ENCODE measurements at places on chromosomes 11 and 22.

- no peak for DNase-seq
Observed at GRCh38 chr11:108199446-108200321, 22.8 kb downstream of the NPAT start.

GRCh38 chr11:85029964-85030363 is 597.2 kb downstream of the DLG2 start:
- DNase-seq: no peak

DNA sequence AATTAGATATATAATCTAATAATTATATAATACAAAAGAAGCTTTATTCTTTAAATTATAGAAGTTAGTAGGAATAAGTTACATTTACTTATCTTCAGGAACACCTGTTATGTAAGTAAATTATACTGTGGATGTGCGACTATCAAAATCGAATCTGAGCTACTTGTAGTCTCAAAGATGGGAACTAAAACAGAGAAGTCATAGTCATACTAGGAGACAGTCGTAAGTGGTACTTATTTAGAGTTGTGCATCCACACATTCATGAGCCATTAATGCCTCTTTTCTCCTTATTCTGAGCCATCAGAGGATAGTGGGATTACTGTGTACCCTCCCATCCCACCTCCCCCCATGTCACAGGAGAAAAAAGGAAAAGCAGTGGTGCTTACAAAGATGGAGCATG is 114.4 kb downstream of the CADM1 start:
- no peak for DNase-seq

GRCh38 chr11:35412285-35412684 is 7.1 kb downstream of the SLC1A2 start:
- DNase-seq: no peak

GRCh38 chr11:44957776-44958564 is 7.3 kb upstream of the TP53I11 start:
- DNase-seq: no peak

GRCh38 chr22:46867106-46867505 is 104.7 kb downstream of the TBC1D22A start:
- no peak for DNase-seq

DNA sequence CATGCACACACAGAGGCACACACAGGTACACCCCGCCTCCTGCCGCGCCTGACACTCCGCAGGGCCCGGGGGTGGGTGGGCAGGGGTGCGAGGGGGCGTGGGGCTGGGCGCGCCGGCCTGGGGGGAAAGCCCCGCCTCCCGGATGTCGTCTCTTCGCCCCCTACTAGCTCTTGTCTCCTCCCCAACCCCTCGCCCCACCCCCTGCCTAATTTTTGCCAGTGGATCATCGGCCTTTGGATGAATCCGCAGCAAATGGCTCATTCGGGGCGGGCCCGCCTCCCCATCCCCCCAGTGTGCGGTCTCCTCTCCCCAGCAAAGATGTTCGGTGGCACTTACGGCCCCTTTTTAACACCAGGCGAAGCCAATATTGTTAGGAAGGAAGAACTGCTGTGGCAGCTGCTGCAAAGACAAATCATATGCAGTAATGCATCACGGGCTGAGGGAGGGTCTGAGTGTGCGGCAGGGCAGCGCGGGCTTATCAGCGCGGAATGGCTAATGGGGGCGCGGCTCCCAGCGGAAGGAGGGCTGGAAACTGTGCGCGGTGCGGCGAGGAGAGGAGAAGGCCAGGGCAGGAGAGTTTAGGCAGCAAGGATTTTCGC is 13.4 kb upstream of the NECTIN1 start:
- no peak for DNase-seq

GRCh38 chr11:58957922-58958321 is 18.6 kb downstream of the GLYATL1 start:
- DNase-seq: no peak

- no peak for DNase-seq
Observed at GRCh38 chr11:67056267-67057204, at the start of gene RHOD. Gene RHOD (plus strand): TSS chr11:67056847. CDS start chr11:67056903, 56 bp downstream.

DNA sequence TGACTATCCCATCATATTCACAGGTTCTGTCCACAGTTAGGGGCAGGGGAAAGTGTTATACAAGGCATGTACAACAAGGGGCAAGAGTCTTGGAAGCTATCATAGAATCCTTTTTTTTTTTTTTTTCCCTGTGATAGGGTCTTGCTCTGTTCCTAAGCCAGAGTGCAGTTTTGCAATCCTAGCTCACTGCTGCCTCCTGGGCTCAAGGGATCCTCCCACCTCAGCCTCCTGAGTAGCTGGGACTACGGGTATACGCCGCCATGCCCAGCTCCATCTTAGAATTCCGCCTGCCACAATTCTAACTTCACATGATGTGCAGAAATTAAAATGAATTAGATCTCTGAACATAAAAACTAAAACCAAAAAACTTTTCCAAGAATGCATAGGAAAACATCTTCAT is 31.7 kb downstream of the ZFTA start:
- no peak for DNase-seq

GRCh38 chr11:57566905-57567514 is 462 bp downstream of the UBE2L6 start:
- DNase-seq: no peak

GRCh38 chr11:77202941-77203900 is 75.2 kb downstream of the MYO7A start:
- DNase-seq: no peak

- no peak for DNase-seq
Observed at GRCh38 chr11:66112601-66113499, 42.8 kb downstream of the PACS1 start.

DNA sequence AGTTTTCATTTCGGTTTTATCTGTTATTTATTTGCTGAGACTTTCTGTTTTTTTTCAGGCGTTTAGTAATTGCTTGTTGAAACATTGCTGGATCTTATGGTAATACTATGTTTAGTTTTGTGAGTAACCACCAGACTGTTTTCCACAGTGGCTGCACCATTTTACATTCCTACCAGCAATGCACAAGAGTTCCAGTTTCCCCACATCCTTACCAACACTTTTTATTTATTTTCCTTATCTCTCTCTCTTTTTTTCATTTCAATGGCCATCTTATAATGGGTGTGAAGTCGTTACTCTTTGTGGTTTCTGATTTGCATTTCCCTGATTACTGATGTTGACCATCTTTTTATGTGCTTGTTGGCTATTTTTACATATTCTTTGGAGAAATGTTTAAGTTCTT is 23.7 kb downstream of the USP47 start:
- no peak for DNase-seq

- DNase-seq: no peak
Observed at GRCh38 chr22:27292542-27293299, 508.8 kb downstream of the MN1 start.

DNA sequence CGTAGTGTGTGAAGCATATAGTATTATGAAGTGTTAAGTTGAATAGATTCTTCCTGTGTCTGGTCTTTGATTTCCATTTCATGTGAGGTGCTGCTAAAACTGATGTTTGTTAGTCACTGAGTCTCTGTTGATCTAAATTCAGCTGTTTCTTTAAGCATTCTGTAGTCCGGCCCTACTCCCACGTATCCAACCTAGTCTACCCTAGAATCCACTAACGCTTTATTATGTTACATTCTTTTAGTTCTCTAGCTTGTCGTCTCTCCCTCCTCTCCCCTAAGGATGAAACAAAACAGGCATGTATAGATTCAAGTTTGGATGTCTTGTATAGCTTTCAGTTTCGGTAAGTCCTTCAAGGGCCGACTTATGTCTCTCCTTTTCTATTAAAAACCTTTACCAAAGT is 4.1 kb downstream of the WEE1 start:
- no peak for DNase-seq

DNA sequence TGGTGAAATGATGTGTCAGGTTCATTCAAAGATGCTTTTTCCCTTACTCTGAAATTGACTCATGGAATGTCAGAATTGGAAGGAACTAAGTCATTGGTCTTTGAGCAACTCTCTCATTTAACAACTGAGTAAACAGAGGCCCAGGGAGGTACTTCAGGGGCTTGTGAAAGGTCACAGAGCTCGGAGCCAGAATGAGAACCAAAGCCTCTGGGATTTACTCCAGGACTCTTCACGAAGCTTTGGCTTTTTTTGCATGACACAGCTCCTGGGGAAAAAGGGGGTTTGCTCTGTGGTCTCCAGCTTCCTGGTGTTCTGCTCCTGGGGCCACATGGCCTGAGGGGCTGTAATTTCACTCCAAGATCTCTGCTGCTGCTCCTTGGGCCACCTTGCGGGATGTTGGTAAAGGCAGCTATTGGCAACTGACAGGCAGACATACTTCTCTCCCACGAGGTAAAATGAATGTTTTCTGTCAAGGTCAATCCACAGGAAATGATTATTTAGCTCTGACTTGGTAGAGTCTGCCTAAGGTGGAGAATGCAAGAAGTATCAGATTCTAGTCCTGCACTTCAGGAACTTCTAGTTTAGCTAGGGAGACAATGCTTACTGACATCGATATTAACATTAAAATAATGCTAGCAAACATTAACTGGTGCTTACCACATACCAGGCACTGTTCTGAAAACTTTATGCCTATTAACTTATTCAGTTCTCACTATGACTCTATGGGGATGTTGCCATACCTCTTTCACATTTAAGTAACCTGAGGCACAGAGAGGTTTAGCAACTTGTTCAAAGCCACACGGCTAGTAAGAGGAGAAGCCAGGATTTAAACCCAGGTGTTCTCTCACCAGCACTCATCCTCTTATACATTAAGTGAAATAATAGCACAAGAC is 16.1 kb downstream of the PKNOX2 start:
- no peak for DNase-seq

DNA sequence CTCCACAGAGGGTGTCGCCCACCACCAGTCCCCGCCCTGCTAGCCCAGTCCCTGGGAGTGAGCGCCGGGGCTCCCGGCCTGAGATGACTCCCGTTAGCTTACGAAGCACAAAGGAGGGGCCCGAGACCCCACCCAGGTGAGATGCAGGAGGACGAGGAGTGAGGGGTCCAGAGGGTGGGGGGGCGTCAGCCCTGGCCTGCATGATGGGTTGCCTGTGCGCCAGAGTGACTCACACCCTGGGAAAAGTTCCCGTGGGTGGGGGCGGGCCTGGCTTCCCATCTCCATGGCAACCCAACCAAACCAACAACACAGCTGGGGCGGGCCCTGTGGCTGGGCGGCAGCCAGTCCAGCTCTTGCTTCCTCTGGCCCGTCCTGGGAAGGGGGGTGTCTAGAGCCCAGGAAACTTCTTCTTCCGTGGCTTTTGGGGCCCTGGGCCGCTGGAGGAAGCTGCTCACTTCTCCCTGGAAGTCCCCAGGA is 4.5 kb downstream of the GAS2L1 start:
- DNase-seq: no peak

- no peak for DNase-seq
Observed at GRCh38 chr11:124041254-124041653, at the start of gene OR10G7. Gene OR10G7 (minus strand): TSS chr11:124041325. CDS start chr11:124039001, 2,324 bp downstream.

DNA sequence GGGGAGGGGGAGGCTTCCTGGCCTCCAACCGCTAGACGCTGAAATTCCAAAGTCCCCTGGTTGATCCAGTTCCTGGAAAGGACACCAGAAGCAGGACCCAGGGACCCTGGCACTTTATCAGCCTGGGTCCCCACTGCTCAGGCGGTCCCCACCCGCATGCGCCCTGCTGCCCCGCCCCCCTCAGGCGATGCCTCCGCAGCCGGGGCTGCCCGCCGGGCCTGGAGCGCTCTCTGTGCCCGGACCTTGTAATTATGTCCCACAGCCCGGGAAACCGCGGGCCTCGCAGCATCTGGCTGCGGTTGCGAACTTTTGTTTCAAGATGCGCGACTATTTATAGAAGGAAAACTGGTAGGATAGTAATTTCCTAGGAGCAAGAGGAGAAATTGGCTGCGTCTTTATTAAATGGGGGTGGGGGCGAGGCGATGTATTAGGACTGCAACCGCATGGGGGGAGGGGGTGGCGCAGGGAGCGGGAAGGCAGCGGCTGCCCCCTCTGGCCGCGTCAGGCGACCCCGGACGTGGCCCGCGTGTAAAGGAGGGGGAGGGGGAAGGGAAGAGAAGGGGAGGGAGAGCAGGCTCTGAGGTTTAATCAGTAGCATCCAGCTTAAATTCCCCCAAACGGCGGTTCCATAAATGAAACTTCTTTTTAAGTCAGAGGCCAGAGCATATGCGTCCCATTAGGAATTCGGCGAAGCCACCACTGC is 6.1 kb downstream of the WNT7B start:
- DNase-seq: no peak

GRCh38 chr11:82767123-82767522 is 33.5 kb upstream of the FAM181B start:
- no peak for DNase-seq

DNA sequence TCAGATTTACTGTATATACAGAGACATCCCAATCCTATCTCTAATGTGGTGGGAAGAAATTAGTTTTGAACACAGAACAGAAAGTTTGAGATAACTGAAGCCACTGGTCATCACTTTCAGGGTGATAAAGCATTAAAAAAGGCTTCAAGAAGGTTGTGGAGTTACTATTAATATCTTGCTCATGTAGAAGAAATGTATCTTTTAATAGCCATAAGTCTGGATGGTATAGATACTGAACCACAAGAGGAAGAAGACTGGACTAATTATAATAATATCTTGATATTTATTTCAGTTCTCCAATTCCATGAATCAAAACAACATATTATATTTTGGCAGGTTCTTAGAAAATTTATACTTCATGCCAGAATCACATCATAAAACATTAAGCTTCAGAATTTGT is 137.1 kb downstream of the TMEM135 start:
- no peak for DNase-seq

DNA sequence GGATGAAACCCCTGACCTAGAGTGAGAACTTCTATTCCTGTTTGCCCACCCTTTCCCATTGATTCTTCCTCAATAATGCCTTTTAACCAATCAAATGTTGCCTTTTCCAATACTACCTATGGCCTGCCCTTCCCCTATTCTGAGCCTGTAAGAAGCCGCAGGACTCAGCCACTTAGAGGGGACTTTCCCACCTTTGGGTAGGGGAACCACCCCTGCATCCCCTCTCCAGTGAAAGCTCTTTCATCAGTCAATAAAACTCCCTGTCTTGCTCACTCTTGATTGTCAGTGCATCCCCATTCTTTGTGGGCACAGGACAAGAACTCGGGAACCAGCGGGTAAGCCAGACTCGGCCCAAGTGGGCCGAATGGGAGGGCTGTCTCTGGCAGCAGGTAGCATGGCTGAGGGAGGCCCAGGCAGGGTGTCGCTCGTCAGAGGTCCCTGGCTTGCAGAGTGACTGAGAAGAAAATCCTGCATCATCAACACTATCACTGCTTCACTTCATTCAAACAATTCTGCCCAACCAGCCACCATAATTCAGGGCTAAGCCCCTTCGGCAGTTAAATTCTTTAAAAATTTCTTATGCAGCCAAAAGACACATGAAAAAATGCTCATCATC is 30.4 kb downstream of the LDHAL6A start:
- no peak for DNase-seq

GRCh38 chr22:29385151-29385704 is 3.1 kb downstream of the AP1B1 start:
- no peak for DNase-seq

- no peak for DNase-seq
Observed at GRCh38 chr11:78227921-78228320, 39.2 kb downstream of the USP35 start.

- DNase-seq: no peak
Observed at GRCh38 chr11:2531987-2532703, 87.3 kb downstream of the KCNQ1 start.

Data from SK-N-MC (cell line).